ENCODE measurements at places on chromosomes 5 and 9.

GRCh38 chr9:20650313-20650712 lies 28.0 kb upstream of the MLLT3 start:
- no peak for DNase-seq

DNA sequence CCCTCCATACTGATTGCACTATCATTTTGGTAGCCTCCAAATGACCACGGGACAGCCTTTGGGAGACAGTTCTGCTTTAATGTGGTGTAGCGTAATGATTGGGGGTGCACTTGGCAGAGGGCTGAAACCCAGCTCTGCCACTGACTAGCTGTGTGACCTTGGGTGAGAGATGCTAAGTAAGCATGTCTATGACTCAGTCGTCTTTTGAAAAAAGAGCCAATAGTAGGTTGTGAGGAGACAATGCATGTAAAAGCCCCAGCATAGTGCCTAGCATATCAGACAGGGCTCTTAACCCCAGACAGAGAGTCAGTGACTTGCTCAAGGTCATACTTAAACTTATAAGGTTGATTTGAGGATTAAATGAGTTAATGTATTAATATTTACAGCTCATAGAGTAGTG lies 18.0 kb upstream of the CXCL14 start:
- DNase-seq: no peak

- no peak for DNase-seq
These were observed 92.4 kb downstream of the FRMD3 start for GRCh38 chr9:83445703-83446265.

- no peak for DNase-seq
These were observed 355.4 kb upstream of the SLC24A2 start for GRCh38 chr9:20144197-20144596.

DNA sequence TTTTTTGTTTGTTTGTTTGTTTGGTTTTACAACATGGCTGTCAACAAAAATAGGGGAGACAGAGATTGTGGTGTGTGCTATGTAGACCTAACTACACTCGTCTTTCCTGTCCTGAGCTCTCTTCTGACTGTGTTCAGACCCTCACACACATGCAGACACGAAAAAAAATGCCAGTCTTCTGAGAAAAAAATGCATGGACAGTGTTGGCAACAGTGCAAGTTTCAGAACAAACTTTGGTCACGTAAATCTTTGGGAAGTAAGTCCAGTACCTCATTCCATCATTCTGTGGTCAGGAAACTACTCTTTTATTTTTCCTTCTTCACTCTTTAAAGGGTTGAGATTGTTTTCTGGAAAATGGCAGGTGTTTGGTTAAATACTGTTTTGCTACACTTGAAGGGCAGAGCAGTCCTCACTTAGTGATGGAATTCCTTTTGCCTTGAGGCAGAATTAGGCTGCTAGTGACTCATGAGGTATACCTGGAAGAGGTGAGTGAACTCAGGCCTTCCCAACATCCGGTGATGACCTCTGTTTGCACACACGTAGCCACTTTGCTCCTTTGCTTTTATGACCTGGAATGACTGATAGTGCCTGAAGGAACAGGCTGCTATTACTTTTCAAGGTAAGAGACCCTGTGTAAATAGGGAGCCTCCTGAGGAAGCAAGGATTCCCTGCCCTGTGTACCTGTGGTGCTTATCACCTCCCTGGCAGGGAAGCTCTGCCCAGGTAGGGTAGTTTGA lies 81.6 kb upstream of the TNFAIP8 start:
- no peak for DNase-seq

GRCh38 chr5:138459311-138459933 lies 5.9 kb upstream of the EGR1 start:
- peak; percentile 87 for DNase-seq

DNA sequence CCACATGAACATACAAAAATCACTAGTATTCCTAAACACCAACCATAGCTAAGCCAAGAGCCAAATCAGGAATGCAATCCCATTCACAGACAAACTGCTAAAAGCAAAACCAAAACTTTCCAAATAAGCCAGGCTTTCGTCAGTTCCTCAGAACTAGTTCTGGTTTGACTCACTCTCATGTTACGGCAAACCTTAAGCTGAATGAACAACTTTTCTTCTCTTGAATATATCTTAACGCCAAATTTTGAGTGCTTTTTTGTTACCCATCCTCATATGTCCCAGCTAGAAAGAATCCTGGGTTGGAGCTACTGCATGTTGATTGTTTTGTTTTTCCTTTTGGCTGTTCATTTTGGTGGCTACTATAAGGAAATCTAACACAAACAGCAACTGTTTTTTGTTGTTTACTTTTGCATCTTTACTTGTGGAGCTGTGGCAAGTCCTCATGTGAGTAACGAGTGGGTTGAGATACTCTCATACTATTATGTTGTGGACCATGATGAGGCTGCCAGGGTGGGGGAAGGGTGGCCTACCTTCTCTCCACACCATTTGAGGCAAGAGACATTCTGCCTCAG lies at the start of gene PDCD1LG2:
TSS of gene PDCD1LG2 (plus strand) at position 172 of the 572 bp plus-strand sequence. CDS start 12,016 bp downstream, outside the sequence.
- no peak for DNase-seq

DNA sequence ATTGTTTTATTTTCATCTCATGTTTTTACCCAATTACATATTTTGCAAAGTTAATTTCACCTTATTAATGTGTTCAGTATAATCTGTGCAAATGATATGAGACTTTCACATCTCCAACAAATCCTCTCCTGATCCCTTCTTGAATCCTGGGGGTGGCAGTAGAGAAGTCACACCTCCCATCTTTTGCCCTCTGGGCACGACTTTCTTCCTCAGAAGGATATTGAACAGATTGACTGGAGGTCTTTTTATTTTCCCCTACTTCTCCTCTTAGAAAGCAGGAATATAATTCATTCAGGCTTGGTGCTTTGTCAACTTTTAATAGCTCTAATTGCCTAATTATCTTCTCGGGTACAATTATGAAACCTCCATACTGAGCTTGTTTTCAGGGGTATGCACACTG lies 1037.1 kb upstream of the NUDT12 start:
- no peak for DNase-seq

GRCh38 chr9:28409919-28410318 lies 836.6 kb upstream of the C9orf72 start:
- DNase-seq: no peak

DNA sequence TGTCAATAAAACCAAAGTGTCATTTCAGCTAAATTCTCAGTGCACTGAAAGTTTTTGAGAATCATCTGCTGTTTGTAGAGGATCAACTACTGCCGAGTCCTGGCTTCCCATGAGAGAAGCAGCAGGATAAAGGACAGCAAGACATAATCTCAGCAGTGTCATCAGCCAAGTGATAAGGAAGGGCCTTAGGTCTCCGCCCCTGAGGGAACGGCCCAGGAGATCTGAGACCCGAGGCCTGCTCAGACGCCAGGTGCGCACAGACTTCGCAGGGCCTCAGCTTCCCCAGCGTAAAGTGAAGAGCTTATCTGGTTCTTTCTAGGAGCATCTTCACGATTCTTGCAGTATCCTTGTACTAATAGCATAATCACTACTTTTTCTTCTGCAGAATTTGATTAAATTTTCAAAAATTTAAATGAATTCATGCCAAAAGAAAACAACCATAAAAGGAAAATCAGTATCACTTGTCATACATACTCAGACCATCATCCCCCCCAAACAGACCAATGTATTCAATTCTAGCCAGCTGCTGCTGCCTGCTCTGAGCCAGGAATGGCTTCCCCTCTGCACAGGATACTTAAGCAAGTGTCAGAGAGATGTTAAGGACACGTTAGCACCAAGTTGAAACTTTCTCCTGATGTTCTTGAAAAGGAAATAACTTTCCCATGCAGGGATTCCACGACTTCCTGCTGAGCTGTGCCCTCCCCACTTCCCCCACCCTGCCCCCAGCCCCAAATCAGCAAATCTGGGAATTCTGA lies 2.2 kb downstream of the GFPT2 start:
- no peak for DNase-seq

- no peak for DNase-seq
These were observed 171.3 kb downstream of the ST8SIA4 start for GRCh38 chr5:100731768-100732167.

- no peak for DNase-seq
These were observed 344.7 kb upstream of the DAP start for GRCh38 chr5:11105696-11106095.

- DNase-seq: no peak
These were observed 22.0 kb downstream of the FNIP1 start for GRCh38 chr5:131774652-131775367.

DNA sequence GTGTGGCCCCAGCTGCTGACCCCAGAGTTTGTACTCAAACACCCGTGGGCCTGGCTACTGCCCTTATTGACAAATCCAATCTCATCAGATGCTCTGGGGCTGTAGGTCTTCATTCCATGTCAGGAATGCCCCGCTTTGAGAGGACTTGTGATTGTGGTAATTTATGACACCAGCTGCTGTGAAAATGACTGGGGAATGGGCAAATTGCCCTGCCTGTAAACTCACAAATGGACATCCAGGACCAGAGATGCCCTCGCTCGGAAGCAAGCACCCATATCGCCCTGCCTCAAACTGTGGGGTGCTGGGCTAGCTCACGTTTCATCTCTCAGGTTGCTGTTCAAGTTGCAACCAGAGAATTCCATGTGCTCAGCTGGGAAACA lies 225.9 kb upstream of the MAP3K1 start:
- DNase-seq: no peak

DNA sequence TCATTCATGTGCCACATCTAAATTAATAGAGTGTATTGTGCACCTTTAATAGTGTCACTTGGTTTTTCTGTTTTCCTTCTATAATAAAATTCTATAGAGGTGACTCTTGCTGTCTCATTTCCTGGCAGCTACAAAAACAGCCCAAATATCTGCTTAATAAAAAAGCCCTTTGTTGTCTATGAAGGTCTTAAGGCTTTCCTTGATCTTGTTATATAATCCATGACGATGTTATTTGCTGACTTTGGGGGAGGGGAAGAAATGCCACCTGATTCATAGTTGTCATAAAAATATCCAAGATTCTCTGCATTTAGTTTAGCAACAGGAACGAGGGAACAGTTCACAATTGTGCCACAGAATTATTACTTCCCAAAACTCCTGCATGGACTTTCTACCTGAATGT lies 31.3 kb downstream of the CPEB4 start:
- no peak for DNase-seq

DNA sequence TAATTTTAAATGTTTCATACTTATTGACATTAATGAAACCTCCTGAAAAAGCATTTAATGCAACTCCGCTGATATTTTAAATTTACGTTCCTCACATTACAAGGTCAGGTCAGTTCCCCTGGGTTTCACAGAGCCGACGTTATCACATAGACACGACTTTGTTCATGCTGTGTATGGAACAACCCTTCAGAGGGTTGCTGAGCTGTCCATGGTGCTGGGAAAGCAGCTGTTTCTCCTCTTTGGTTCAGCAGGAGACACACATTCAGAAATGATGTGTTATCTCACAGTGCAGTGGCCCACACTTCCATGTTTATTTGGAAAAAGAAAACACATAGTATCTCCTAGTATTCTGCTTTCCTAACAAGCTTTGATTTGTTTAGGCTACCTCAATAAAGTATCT lies 53.5 kb downstream of the PPP2R2B start:
- DNase-seq: no peak

- DNase-seq: no peak
These were observed 115.5 kb upstream of the TUT7 start for GRCh38 chr9:86469476-86470250.

- no peak for DNase-seq
These were observed 11.1 kb downstream of the GPR21 start for GRCh38 chr9:123044586-123044985.

DNA sequence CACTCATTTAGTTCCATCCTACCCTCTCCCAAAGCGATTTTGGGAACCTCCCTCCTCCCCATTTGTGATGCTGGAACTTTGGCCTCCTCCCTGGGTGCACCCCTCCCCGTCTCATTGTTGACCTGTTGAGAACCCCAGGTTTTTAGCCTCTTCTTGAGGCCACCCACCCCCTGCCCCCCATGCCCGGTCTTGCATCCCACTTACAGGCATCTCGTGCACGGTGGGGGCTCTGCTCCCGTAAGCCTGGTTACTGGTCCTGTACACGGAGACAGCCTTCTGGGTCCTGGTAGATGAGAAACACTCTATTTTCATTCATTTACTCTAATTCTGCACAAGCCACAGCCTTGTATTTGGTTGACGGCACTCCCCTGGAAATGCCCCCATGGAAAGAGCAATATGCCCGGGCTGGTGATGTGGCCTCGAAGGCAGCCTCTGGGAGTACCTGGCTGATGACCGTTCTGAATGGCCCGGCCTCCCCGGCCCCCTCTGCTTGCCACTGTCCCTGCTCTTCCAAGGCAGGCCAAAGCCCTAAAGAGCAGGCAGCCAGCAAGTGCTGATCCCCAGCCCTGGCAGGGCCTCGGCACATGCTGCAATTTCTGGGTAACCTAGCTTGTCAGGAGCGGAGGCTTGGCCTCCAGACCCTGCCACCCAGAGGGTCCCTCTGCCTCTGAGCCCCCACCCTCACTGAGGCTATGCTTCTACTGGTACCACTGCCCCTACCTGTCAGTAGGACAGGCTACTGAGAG lies 1.9 kb upstream of the MRPS2 start:
- DNase-seq: no peak

- no peak for DNase-seq
These were observed 197.0 kb downstream of the AOPEP start for GRCh38 chr9:94923326-94924089.

DNA sequence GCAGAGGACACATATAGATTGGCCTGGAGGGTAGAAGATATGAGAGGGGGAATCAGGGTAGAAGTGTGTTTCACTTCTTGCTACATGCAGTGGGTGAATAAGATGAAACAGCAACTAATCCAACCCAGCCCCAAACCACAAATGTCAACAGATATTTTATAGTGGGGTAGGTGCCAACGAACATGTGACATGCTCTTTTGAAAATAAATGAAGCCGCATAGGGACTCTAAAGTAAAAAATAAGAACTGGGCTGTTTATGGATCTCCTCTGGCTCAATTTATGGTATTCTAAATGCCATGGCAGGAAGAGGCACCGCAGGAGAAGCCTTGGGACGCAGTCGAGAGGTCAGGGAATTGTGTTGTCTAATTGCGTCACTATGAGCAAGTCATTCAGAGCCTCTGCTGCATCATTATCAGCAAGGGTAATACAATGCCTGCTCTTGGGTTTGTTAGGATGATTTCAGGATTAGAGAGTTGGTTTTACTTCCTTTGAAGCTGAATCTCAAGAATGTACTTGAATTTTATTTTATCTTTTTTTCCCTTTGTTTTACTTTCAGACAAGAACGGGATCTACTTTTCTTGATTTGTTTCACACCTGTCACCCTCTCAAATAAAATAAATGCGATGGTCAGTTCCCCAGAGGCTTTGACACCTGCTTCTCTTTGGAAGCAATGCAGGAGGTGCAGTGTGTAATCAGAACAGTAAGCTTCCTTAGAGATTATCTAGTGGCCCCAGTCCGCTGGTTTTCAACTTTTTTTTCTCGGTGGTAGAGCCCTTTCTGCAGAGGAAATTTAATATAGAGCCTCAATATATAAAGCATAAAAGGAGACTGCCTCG lies 375.6 kb upstream of the CLINT1 start:
- DNase-seq: no peak

DNA sequence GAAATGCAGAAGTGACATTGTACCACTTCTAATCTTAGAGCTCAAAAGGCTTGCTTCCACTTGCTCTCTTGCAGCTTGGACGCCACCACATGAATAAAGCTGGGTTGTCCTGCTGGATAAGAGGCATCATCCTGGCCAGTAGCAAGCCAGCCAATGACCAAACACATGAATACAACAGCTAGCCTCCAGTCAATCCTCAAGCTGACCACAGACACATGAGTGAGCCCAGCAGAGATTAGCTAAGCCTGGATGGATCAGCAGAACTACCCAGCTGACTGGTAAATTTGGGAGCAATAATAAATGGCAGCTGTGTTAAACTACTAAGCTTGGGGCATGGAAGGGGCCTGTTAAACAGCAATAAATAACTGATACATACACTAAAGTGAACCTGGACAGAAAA lies 121.1 kb upstream of the SLC12A2 start:
- no peak for DNase-seq

All from stimulated activated CD8-positive, alpha-beta memory T cell treated with anti-CD3 and anti-CD28 coated beads, Interleukin-15, amount 100 ng/mL, for 48 hours (primary cell).